ENCODE measurements at places on chromosomes 2 and 18.

- DNase-seq = no peak
Measured at GRCh38 chr2:187434342-187434785, 13.7 kb downstream of the CALCRL start.

- DNase-seq = no peak
Measured at GRCh38 chr2:188292348-188293239, 920 bp downstream of the GULP1 start.

GRCh38 chr2:1497122-1497611, 83.9 kb downstream of the TPO start:
- no peak for DNase-seq

DNA sequence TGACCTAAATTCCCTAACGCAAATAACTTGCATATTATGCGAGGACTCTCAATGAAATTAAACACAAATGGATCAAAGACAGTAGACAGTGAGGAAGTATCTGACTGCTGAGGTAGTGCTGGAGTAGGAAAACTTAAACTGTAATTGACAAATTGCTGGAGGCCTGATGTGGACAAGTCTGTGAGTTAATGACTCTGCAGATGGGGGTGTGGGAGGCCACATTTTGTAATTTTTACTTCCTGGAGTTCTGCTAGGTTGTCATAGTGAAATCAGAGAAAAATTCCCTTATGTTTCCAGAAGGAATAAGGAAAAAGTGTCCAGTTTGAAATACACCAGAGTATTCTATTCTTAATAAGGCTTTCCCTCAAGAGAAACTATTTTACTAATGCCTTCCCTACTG, 333.0 kb upstream of the CNTNAP5 start:
- DNase-seq = no peak

- DNase-seq = no peak
Measured at GRCh38 chr2:37809931-37810570, 115.0 kb upstream of the RMDN2 start.

GRCh38 chr2:237128026-237128703, 42.5 kb downstream of the COPS8 start:
- peak; percentile 26 for DNase-seq

DNA sequence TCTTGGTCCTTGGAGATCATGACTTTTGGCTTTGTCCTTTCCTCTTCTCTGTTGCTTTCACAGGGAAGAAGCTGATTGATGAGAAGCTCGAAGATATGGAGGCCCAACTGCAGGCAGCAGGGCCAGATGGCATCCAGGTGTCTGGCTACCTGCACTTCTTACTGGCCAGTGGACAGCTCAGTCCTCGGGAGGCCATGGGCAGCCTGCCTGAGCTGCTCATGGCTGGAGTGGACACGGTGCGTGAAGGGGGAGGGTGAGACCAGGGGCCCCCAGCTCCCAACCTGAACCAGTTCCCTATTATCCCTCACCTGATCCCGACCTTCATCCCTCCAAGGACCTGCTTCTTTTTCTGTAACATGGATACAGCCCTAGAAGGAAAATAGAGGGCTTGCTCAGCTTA, 18.7 kb downstream of the PRKAG3 start:
- no peak for DNase-seq

DNA sequence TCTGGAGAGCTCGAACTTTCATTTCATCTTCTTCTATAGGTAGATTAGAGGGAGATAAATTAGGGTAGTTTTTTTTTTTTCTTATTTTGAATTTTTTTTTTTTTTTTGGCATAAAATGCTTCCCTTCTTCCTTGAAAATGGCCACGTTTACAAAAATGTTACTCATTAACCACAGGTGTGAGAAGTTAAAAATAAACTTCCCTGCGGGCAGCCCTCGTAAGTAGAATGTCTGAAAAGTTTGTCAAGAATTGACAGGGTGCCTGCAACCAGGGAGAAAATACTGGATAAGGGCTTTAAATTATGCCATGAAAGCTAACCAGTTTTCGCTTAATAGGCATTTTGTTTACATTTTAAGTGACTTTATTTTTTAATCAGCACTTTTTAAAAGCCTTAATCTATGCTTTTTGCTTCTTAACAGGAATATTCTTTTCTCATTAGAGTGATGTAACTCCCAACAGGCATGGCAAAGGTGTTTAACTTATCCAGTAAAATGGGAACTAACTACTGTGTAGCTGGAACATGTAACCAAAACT, 4.2 kb upstream of the FN1 start:
- no peak for DNase-seq

DNA sequence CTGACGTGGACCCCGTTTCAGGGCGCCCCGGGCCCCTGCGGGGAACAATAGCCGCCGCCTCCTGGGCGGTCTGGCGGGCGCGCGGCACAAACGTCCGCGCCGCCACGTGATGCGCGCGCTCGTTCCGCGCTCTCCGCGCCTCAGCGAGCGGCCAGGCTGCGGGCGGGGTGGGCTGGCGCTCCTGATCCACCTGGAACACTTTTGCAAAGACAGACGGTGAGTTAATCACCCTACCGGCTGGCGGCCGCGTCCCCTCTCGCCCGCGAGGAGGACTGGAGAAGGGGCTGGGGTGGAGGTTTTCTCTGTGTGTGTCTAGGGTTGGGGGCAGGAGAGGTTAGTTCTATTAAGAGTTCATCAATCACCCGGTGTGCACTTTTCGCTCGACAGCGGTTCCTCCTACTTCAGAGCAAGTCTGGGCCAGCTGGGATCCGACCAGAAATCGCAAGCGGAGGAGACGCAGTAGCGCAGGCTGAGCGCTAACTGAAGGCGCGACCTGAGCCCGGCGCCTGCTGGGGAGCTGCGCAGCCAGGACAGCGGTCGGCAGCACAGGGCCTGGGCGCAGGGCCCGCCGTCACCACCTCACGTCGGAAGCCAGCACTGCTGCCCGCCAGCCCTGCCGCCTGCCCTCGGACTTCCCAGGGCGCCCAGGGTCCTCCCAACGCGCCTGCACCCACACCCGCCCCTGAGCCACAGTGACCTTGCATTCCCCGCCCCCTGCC, 10.3 kb upstream of the HOXD1 start:
- DNase-seq = no peak

- no peak for DNase-seq
Measured at GRCh38 chr2:177604271-177605065, 211.9 kb downstream of the AGPS start.

All from T-helper 2 cell treated with Interferon-gamma antibody and Interleukin-4, amounts not matched to agents 5 μg/mL and 100 μg/mL, for 36 hours (primary cell).